NAMALWA (cell line): ENCODE measurements at places on chromosomes 6 and 20.
A peak's percentile ranks its signal among the peaks of the same experiment; 100 is the strongest.

DNA sequence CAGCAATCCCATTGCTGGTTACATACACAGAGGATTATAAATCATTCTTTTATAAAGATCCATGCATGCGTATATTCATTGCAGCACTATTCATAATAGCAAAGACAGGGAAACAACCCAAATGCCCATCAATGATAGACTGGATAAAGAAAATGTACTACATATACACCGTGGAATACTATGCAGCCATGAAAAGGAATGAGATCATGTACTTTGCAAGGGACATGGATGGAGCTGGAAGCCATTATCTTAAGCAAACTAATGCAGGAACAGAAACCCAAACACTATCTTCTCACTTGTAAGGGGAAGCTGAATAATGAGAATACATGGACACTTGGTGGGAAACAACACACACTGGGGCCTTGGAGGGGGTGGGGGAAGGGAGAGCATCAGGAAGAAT lies 529.7 kb downstream of the TBC1D32 start:
- DNase-seq = no peak

DNA sequence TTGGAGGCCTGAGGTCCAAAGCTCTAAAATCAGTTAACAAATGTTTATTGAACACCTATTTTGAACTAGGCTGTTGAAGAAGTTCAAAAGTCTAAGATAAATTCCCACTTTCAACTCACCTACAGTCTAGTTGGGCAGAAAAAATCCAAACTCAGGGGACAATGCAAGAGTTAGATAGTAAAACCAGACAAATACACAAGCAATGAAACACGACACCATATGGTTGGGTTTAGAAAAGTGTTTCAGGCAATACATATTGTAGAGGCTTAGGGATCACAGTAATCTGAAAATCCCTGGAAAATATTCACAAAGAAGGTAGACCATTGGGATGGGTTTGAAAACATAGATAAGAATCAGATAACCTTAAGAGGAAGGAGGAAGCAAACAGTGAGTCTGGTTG lies 1.3 kb upstream of the CARMIL1 start:
- DNase-seq = no peak

GRCh38 chr6:41028561-41029412 lies 10.2 kb downstream of the UNC5CL start:
- DNase-seq = no peak

DNA sequence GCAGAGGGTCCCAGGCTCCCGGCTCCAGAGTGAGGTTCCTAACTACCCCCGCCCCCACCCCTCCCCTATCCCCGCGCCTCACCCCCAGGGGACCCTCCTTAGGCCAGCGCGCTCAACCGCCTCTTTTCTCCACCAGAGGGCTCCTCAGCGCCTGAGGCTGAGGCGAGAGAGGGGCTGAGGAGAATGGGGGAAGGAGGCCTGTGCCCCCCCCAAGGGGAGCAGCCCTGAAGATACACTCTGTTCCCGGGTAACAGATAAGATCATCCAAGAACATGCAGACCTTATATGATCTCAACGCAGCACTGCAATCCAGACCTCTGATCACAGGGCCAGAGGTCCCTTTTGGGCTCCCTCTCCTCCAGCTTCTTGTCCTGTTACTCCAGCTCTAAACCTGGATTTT lies 43.3 kb upstream of the MRPS10 start:
- DNase-seq = peak; percentile 55

GRCh38 chr6:160328447-160328846 lies 19.7 kb upstream of the SLC22A3 start:
- no peak for DNase-seq

GRCh38 chr6:7881765-7882500 lies 28.7 kb downstream of the TXNDC5 start:
- DNase-seq = no peak

DNA sequence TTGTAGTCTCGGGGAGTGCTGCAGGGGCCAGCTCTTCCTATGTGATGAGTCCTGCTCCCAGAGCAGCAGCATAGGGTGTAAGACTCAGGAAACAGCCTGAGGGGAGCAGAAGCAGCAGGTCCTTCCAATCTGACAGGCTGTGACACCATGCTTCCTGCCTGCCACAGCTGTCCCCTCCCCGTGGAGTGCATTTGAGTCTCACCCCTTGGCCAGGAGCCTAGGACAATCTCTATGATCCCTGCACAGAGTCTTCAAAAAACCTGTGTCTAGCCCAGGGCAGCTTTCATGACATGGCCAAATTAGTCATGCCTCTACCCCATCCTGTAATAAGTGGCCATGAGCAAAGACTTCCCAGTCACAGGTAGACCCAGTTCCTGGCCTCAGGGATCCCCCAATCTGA lies 23.1 kb upstream of the LRFN2 start:
- DNase-seq = no peak

DNA sequence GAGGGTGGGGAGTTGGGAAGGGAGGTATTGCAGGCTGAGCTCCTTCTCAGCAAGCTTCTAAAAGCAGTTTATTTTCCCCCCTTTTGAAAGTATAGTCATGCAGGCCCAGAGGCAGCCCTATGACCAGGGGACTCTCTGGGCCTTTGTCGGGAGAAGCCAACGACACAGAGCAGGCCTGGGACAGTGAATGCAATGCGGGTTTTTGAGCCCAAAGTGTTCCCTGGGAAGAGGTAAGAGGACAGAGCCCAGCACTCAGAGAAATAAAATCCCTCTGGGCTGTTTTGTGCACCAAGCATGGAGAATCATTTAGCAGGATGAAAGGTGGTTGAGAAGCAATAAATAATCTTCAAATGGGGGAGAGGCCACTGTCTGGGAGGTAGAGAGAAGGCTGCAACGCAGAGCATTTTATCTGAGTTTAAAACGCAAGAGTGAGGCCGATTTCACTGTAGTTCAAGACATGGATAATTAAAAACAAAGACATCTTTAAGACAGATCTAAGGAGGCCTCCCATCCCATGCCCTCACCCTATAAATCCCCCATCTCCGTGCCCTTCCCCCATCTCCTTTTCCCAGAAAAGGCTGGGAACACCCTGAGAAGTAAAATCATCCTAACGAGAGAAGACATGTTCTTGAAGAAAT lies 237.5 kb downstream of the CDC5L start:
- no peak for DNase-seq

DNA sequence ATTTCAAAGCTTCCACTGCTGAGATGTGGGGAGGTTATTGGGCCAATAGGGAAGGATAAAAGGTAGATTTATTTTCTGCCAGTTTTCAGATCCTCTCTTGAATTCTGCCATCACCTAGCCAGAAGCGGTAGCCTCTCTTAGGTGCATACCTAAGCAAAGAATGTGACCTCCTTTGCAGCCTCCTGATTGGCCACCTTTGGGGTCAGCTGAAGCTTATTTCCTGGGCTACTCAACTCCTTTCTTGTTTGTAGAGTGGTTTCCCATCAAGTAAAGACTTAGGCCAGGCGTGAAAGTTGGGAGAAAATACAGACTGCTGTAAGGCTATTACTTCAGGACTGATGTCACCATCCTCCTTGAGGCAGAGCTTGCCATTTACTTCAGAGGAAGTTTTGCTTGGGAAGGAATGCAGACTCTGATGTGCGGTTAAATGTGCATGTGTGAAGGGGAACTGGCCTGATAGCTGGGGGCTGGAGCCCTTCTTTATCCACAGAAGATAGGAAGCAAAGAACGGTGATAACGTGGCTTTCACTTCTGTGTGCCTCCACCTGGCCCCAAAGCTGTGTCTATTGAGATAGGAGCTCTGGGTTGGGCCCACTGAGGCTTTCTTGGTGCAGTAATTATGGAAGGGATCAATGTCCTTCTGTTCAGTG lies 70.1 kb downstream of the TRMT11 start:
- DNase-seq = no peak

DNA sequence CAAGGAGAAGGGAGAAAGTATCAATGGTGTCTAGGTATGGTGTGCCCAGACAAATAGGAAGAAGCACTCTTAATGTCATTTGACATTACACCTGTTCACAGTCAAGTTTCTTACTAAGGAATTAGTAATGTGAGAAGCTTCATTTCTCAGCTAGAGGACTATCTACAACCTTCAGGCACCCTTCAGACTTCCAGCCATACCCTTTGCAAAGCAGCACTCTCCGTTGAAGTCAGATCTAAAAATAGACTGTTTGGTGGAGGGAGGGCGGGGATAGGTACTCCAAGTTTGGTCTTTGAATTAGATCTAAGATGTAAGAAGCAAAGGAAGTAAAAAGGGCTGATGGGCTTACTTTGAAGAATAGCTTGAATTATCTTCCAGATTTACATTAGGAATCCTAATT lies 311.1 kb downstream of the SLC35F1 start:
- DNase-seq = no peak

- no peak for DNase-seq
Observed at GRCh38 chr20:57040466-57040865, 226.0 kb downstream of the BMP7 start.

DNA sequence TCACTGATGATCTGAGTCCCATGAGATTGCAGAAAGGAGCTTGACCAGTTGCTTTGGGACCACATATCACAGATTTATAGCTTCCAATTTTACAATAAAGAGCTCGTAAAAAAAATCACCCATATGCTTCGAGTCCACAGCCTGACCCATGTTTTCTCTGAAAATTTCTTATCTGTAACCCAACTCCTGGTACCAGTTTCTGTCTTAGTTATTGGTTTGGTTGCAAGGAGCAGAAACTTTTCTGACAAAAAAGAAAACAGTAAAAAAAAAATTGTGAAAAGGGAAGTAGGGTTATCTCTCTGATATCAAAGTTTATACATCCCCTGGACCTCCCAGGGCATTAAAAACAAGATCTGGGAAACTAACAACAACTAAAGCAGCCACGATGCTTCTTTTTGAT lies 30.8 kb upstream of the BPIFA2 start:
- DNase-seq = no peak
